ENCODE measurements at places on chromosomes 2 and 18.

DNA sequence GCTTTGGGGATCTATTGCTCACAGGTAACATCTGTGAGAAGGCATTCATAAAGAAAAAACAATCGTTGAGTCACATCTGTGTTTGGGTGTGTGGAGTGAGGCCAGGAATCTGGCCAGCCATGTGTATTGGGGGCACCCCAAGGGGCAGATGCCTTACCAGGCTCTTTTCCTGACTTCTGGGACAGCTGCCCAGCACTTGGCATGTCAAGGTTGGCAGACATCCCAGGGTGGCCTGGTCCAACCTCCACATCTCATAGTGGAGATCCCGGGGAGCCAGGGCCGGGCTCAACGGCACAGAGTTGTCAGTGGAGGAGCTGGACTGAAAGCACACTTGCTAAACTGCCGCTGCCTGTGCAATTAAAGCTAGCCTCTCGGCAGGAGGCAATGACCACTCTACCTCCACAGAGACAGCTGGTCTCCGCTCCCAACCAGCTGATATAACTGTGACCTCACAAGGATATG is 75.3 kb upstream of the MGAT4A start:
- DNase-seq, result no peak

DNA sequence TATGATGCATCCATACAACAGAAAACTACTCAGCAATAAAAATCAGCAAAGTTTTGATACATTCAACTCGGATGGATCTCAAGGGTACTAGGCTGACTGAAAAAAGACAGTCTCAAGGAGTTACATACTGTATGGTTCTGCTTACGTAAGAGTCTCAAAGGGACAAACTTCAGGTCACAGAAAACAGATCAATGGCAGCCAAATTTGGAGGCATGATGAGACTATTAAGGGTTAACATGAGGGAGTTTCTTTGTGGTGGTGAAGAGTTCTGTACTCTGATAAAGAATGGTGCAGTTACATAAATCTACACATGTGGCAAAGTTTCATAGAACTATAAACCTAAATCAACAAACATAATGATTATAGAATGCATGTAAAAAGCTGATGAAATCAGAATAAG is 81.4 kb downstream of the COBLL1 start:
- DNase-seq, result no peak

DNA sequence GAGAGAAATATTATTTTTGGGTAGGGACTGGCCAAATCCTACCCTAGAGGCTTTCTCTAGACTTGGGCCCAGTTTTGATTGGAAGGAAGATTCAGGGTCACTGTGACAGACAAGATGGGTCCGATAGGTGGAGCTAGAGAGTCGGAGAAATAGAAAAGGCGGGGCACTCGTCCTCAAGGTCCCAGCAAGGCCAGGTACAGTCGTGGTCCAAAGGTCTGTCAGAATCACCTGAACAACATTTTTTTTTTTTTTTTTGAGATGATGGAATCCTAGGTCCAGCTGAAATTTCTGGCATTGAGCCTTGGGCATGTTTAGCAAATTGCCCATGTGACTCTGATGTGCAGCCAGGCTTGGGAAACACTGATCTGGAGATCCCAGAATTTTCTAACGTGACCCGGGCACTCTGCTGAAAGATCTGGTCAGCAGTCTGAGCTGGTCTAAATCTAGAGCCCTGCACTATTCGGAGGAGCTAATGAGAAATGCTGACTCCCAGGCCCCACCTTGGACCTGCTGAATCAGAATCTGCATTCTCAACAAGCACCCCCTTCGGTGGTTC is 23.0 kb upstream of the NTSR2 start:
- peak; percentile 22 for DNase-seq

- no peak for DNase-seq
Measured at GRCh38 chr2:240277073-240277806, 136.8 kb upstream of the OTOS start.

Measured in activated CD8-positive, alpha-beta memory T cell treated with anti-CD3 and anti-CD28 coated beads for 4 hours (primary cell).